ENCODE measurements at places on chromosomes 11 and 22.

DNA sequence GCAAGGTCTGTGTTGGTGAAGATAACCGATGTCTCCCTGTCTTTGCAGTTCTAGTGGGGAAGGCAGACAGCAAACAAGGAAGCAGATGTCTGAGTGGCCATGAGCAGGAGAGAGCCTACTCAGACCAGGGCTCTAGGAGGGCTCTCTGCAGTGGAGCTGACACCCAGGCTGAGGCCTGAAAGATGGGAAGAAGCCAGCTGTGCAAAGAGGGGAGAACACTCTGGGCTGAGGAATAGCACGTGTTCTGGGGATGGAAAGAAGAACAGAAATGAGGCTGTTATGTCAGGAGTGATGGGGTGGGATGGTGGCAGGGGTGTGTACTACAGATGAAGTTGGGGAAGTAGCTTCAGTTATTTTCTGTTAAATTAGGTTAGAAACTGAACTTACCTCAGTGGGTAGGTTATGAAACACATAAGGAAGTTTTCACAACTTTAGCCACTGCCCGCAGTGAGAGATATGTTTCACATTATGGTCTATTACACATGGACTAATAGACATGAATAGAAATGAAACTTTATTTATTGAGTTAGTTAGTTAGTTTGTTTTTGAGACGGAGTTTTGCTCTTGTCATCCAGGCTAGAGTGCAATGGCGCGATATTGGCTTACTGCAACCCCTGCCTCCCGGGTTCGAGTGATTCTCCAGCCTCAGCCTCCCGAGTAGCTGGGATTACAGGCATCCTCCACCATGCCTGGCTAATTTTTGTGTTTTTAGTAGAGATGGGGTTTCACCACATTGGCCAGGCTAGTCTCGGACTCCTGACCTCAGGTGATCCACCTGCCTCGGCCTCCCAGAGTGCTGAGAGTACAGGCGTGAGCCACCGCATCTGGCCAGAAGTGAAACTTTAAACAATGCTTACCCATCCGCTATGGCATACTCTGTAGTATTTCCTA lies 7.8 kb downstream of the DCPS start:
- DNase-seq: no peak

- DNase-seq: no peak
Observed at GRCh38 chr11:18468961-18469360, 13.3 kb downstream of the LDHAL6A start.

- DNase-seq: no peak
Observed at GRCh38 chr11:75319035-75319877, 32.2 kb downstream of the ARRB1 start.

- no peak for DNase-seq
Observed at GRCh38 chr11:77515483-77515882, 41.6 kb upstream of the PAK1 start.

DNA sequence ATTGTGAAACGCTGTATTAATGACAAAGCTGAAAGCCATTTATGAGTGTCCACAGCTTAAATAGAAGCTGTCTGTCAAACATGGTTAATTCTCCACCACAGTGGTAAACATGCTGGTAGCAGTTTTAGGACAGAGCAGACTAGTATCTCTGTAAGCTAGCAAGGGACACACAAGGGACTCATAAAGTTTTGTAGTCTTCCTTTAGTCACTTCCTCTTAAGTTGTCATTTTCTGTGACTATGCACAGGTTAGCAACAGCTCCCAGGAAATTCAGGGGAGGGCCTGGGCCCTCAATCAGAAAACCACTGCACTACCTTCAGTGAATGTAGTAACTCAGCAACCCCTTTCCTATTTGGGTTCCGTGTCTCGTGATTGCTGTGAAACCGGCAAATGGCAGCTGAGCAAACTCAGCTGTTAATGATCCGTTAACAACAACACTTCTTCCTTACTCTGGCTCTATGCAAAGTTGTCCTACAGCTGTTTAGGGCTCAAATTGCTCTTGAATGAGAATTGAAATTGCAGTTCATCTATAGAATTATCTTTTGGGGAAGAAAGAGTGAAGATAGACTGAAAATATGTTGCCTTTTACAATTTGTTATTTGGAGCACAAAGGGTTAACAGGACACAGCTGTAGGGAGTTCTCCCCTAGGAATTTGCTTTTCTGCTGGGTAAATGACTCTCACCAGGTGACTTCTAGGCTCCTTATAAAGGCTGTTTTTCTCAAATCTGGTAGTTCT lies at the start of gene MMP26:
TSS of gene MMP26 (plus strand) at position 731 of the 736 bp plus-strand sequence.
- DNase-seq: peak; percentile 88

DNA sequence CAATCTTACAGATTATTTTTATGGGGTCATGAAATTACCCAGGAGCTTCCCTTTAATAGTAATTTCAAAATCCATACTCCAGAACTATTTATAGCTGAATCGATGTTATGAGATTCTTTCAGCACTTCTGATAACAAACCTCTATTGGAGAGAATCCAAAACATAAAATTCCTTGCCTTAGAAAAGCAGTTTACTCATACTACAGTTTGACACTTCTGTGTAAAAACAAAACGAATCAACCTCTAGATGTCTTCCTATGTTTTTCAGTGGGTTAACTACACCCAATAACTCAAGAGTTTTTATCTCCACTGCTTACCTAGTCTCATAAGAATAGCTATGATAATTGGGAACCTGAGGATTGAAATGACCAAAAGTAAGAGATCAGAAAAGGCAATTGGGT lies 35.6 kb downstream of the KIF18A start:
- no peak for DNase-seq

DNA sequence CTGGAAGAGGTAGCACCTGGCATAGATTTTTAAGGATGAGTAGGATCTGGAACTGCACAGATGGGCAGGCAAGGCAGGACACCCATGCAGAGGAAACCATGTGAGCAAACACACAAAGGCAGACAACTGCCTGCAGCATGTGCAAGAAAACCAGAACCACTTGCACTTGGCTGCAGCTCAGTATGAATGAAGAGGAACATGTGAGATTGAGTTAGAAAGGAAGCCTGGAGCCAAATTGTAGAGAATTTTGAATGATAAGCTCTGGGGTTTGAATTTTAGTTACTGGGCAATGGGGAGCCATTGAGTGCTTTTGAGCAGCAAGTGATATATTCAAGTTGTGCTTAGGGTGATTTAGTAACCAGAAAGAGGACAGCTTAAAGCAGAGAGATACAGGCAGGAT lies 583.4 kb downstream of the SOX6 start:
- no peak for DNase-seq

GRCh38 chr11:7514099-7514591 lies 346 bp downstream of the PPFIBP2 start:
- no peak for DNase-seq

GRCh38 chr11:117986981-117987574 lies 884 bp downstream of the IL10RA start:
- no peak for DNase-seq

DNA sequence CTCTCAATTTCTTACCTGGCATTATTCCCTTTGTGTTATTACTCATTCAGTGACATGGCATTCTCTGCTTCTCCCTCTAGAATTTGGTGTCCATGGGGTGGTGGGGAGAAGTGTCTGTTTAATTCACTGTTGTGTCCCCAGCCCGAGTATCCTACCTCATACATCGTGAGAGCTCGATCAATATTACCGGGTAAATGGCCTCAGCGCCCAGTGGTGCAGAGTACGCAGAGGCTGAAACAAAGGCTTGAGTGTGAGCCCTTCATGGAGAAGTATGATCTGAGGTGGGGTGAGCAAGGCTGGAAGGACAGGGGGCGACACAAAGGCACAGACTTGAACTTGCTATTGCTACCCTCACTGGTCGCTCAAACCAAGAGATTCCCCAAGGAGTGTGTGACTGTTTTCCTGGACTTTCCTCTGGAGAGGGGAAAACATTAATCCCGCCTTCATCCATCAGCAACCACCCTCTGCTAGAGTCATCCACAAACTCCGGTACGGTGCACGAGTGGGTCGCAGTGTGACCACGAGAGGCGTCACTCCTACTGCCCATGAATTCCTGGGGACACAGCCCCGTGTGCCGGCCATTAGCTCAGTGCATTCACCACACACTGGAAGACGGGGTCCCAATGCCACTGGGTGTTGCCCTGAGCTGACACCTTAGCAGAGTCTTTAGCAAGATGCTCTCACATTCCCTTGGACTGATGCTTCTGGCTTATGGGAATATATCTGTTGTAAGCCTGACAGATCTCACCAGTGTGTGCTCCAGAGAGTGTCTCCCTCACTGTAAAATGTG lies 35.0 kb upstream of the CCND1 start:
- DNase-seq: no peak

DNA sequence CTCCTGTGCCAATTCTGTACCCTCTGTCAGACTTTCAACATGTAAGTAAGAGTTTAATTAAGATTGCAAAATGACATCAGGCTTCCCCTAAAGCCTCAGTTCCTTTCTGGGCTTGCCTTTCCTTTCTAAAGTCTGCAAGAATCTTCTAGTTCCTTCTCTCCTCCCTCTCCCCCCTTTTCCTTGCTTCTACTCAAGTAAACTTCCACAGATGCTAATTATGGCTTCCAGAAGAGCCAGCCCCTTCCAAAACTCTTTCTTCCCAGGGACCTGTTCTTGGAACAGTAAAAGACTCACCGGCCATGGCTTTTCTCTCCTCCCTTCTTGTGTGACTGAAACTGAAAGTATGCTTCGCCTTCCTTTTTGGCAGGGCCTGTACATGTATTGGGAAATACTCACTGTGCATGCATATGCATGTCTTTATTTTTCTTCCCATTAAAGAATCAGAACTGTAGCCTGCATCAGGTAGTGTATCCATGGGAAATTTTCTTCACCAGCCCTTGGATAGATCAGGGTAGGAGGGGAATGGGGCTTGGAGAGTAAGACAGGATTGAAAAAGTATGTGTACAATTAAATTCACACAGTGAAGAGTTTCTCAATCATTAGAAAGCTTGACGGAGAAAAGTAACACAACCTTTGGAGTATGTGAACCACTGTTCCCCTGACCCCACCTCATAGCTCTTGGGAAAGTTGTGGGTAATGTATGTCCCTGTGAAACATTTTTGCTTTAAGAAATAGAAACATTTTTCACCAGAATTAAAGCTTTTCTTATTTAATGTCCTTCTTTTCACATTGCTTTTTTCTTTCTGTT lies at the start of gene CASP1:
TSS of gene CASP1 (minus strand) at position 332 of the 808 bp plus-strand sequence. CDS start at position 301, 31 bp downstream.
- DNase-seq: no peak

GRCh38 chr11:33932721-33933120 lies 40.8 kb upstream of the LMO2 start:
- DNase-seq: no peak

- peak; percentile 12 for DNase-seq
Observed at GRCh38 chr22:49638788-49639187, 188.9 kb downstream of the BRD1 start.

- DNase-seq: no peak
Observed at GRCh38 chr11:33652431-33652830, 48.2 kb downstream of the C11orf91 start.

- no peak for DNase-seq
Observed at GRCh38 chr11:85269109-85269508, 358.0 kb downstream of the DLG2 start.

GRCh38 chr11:60175860-60176275 lies 7.0 kb downstream of the MS4A6A start:
- DNase-seq: no peak

- no peak for DNase-seq
Observed at GRCh38 chr22:50730013-50730891, 7.8 kb upstream of the ACR start.
